AG09309 (cell line): ENCODE measurements at places on chromosomes 12 and 14.

DNA sequence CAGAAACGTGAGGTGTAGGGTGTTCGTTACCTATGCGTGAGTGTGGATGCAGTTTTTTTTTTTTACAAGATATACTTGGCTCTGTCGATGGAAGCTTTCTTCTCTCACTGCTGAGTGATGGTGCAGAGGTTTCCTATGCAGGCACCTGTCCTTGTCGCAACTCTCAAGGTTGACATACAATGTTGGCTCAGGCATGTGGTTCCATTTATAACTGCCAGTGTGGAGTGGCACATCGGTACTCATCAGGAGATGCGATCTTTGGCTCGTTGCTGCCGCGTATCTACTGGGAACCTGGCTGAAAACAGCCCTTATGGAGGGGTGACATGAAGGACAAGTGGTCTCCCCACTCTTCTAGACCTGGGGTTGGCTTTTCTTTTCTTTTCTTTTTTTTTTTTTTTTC, 109.0 kb downstream of the ZNF664 start:
- no peak for DNase-seq

DNA sequence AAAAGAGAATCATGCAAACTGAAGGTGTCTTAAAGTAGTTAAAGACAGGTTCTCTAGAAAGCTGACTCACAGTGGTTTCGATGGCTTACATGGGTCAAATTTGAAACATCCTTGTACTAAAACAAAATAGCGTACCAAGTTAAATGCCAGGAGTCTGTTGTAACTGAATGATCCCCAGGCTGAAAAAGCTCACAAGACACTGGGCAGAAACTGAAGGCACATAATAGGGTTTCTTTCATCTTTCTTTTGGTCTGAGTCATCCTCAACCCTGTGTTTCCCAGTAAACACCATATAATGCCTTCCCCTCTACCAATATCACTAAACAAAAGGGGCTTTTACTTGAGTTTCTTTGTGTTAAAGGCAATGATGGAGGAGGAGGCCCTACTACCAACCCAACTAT, 12.8 kb downstream of the ZFYVE1 start:
- DNase-seq = no peak

GRCh38 chr12:32253154-32253790, 146.1 kb upstream of the FGD4 start:
- no peak for DNase-seq

DNA sequence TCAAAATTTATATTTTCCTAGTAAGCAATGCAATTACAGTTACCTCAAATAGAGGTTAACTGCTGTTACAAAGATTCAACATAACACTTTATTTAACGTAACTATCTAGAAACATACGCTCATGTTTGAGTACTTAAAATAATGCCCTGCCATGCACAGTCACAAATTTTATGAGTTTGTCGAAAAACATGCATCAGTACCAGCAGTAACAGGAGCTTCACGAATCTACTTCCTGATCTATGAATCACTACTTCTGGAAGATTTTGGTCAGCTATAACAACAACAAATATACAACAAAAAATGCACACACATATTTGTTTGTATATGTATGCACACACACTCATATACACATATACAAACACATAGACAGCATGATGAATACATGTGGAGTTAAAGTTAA, 881.8 kb downstream of the FSCB start:
- no peak for DNase-seq

- DNase-seq = no peak
These were observed 6.0 kb downstream of the CDKN1B start for GRCh38 chr12:12723149-12723680.

GRCh38 chr12:18580291-18580690, 157.5 kb downstream of the PLCZ1 start:
- DNase-seq = no peak

- no peak for DNase-seq
These were observed 392.6 kb downstream of the C12orf75 start for GRCh38 chr12:105723066-105723465.

GRCh38 chr14:78967111-78967809, 797.1 kb downstream of the NRXN3 start:
- peak; percentile 38 for DNase-seq

GRCh38 chr12:110743571-110744093, 941 bp upstream of the PPP1CC start:
- no peak for DNase-seq

GRCh38 chr12:16118586-16118985, 158.9 kb downstream of the SLC15A5 start:
- no peak for DNase-seq

- DNase-seq = no peak
These were observed 45.1 kb downstream of the FAM222A start for GRCh38 chr12:109758426-109759420.

- DNase-seq = no peak
These were observed 13.3 kb downstream of the C12orf75 start for GRCh38 chr12:105343836-105344235.

DNA sequence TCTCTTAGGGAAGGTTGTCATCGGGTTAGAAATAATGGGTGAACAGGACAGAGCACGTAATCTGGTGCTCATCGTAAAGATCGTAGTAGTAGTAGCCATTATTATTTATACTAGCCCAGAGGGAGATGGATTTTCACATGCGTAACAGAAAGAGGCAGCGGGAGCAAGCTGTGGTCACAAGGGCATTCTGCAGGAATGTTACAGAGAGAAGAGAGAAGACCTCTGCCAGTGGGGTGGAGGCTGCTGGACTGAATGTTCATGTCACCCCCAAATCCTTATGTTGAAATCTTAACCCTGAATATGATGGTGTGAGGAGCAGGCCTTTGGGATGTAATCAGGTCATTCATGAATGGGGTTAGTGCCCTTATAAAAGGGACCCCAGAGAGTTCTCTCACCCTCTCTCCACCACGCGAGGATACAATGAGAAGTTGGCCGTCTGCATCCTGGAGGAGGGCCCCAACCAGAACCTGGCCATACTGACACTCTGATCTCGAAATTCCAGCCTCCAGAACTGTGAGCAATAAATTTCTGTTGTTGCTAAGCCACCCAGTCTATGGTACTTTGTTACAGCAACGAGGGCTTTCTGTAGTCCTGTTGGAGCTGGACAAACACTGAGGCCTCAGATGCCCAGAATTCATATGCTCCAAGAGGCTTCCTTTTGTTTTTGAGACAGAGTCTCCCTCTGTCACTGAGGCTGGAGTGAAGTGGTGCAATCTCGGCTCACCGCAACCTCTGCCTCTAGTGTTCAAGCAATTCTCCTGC, 131.2 kb upstream of the MED13L start:
- DNase-seq = no peak

- DNase-seq = peak; percentile 88
These were observed 53.8 kb downstream of the SSH1 start for GRCh38 chr12:108803428-108804105.

DNA sequence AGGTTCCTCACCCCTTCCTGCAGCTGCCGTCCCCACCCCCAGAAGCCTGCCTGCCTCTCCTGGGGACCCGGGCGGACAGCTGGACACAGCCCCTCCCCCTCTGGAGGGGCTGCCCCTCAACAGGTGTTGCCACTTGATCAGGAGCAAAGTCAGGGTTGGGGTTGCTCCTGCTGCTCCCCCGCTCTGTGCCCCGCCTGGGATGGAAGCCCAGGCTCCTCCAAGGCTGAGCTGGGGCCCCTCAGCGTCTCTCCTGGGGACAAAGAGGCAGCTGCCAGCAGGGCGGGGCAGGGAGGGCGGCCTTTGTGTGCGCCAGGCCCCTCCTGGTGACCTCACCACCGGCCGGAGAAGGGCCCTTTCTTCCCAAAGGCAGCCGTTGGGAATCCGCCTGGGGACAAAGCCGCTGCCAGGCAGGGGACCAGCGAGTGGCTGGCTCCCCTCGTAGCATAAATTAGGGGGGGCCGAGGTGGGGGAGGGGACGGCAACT, 13.7 kb downstream of the TRMT61A start:
- DNase-seq = no peak
